Stimulated activated CD8-positive, alpha-beta memory T cell treated with anti-CD3 and anti-CD28 coated beads, Interleukin-4, amount 100 ng/mL, for 1 hour (primary cell): ENCODE measurements at places on chromosomes 6 and 20.

GRCh38 chr6:25601800-25602673 is 50.0 kb upstream of the SCGN start:
- no peak for DNase-seq

GRCh38 chr6:166957087-166957804 is 896 bp upstream of the RNASET2 start:
- no peak for DNase-seq

DNA sequence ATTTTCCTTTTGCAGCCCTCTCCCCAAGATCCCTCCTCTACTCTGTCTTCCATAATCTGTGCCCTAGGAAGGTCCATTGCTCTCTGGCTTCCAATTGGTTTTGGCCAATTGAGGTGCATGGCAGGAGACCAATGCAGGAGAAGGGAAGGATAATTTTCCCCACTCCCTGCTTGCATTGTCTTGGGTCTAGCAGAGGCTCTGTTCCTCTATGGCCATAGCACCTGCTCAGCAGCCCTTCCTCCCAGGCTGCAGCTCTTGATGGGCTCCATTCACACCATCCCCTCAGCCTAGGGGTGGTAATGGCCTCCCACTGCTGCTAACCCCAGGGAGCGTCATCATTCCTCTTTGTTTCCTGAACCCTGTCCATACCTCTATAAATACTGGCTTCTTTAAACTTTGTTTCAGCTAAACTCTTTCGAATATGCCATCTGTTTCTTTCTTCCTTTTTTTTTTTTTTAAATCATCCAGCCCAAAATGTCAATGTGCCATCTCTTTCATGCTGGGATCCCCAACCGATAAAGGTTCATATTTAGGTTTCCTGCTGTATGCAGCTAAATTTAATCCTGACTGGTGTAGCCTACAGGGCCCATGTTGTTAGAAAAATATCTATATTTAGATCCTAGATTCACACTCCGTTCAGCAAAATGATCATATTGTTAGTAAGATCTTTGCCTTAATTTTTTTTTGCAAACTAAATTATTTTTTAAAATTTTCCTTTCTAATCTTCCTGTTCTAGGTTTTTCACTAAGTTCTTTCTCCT is 63.8 kb downstream of the HECA start:
- no peak for DNase-seq

DNA sequence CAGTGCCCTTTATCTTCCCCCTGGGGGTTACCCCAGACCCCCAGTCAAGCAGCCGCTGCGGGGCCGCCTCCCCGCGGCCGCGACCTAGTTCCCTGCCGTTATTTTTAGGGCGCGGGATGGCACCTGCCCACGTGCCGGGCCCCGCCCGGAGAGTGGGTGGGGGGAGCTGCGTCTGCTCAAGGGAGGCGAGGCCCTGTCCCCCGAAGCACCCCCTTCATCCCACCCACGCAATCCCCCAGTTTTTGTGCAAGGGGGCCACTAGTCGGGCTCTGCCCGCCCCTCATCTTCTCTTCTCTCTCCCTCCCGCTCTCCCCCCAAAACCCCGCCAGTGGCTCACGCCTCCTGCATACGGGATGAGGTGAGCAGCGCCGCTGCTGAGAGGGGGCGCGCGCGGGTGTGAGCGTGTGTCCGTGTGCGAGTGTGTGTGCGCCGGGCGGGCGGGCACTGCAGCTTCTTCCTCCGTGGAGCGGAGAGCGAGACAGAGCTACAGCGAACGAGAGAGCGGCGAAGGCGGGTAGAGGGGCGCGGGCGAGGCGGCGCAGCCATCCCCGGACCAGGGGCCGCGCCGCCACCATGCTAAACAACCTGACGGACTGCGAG is at the start of gene SLC12A5:
Gene SLC12A5 (plus strand): TSS at position 444 of the 600 bp plus-strand sequence. CDS start 130 bp downstream, at position 574.
- no peak for DNase-seq

DNA sequence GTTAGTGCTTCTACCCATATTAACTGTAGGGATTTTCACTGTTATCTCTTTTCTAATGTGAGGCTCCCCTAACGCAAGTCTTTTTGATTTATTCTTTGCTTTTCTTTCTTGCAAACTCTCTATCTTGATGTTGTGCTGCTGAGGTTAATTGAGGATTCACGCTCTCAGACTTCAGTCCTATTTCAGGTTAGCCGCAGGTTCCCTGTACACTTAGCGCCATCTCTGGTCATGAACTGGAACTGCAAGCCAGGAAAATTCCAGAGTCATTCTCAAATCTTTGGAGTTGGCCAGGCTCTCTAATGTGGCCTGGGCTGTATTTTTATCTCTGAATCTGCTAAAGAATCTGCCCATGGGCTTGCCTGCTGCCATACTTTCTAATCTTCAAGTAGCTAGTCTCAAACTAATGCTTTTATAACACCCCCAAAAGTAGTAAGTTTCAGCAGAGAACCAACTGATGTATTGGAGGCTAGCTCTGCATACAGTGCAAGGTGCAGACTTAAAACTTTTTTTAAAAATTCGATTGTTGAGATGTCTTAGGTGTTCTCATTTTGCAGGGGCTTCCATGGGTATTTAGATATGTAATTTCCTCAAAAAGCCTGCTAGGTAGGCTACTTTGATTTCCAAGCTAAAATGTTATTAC is 91.1 kb upstream of the OPRM1 start:
- DNase-seq, result no peak

- no peak for DNase-seq
Measured at GRCh38 chr20:4719190-4719589, 2.5 kb upstream of the PRND start.

DNA sequence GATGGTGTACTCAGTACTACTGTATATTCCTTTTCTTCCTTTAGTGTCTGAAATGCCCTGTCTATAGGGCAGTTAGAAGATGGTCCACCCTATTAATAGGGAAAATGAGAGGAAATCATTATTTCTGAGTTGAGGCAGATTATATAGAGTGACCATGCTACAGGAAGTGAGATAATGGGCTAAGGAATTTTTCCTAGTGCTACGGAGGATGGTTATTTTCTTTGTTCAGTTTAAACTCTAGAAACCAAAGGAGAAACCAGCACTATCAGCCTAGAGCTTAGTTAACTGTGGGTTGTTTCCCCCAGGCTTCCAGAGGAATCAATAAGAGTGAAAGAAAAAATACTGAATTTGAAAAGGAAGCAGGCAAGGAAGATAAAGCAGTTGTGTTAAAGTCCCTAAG is 474 bp downstream of the TSBP1 start:
- no peak for DNase-seq

GRCh38 chr6:63806573-63806913 is 170.9 kb downstream of the PHF3 start:
- no peak for DNase-seq

- no peak for DNase-seq
Measured at GRCh38 chr6:51562198-51562597, 525.2 kb downstream of the PKHD1 start.

DNA sequence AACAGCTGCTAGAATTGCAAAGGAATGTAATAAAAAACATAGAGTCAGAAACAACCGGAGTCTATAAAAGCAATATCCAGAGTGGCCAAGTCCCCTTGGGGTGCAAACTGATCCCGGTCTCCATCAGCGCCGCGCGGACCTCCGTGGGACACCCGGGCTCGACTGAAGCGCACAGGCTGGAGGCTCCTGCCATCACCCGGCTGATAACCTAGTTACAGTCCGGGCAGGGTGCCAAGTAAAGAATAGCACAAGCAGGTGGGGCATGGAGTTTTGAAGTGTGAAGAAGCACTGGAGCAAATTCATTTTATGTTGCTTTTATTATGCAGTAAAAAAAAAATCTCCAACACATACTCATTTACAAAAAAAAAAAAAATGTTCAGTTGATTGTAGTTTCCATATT is 205.1 kb upstream of the GMDS start:
- no peak for DNase-seq

GRCh38 chr6:67412035-67412434 is 1223.0 kb upstream of the ADGRB3 start:
- DNase-seq, result no peak

DNA sequence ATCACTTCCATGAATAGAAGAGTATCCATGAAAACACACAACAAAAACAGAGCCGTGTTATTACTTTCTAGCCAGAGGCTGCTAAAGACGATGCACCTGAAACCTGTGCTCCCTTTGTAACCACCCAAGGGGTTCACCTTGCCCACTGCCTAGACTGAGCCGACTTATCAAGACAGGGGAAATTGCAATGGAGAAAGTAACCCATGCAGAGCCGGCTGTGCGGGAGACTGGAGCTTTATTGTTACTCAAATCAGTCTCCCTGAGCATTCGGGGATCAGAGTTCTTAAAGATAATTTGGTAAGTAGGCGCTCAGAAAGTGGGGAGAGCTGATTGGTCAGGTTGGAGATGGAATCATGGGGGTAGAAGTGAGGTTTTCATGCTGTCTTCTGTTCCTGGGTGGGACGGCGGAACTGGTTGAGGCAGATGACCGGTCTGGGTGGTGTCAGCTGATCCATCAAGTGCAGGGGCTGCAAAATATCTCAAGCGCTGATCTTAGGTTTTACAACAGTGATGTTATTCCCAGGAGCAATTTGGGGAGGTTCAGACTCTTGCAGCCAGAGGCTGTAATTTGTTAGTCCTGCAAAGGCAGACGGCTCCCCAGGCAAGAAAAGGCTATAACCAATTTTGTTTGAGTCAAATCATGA is 366.6 kb downstream of the PREX1 start:
- no peak for DNase-seq

GRCh38 chr20:40583205-40583604 is 105.8 kb downstream of the MAFB start:
- no peak for DNase-seq
